ENCODE measurements at places on chromosomes 4 and X.
A peak's percentile ranks its signal among the peaks of the same experiment; 100 is the strongest.

GRCh38 chrX:47226531-47227333 lies 6.1 kb upstream of the USP11 start:
- DNase-seq: no peak

GRCh38 chrX:44203791-44204190 lies 139.7 kb downstream of the EFHC2 start:
- DNase-seq: no peak

- DNase-seq: no peak
These were observed 6.3 kb upstream of the SORCS2 start for GRCh38 chr4:7186031-7186430.

- DNase-seq: no peak
These were observed 515.1 kb upstream of the DIPK2B start for GRCh38 chrX:45715748-45716147.

- DNase-seq: no peak
These were observed 70.3 kb downstream of the CRMP1 start for GRCh38 chr4:5822619-5823018.

DNA sequence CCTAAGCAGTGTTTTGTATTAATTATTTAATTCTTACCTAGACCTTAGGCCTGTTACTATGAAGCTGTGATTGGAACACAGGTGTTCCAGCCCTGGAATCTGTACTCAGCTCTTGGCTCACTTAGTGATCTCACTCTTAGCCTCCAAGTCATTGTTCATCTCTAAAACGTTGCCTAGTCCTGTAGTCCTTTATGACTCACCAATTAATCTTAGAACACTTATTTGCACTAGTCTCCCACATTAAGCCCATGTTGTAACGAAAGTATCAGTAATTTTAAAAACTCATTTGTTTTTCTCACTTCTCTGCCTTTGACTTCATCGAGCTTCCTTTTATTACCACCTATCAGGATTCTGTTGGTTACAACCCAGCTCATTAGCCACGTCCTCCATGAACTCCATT lies 1224.7 kb upstream of the TENM3 start:
- DNase-seq: no peak

- no peak for DNase-seq
These were observed 166.5 kb upstream of the SPRY1 start for GRCh38 chr4:123230061-123230460.

- no peak for DNase-seq
These were observed 12.7 kb downstream of the FRAS1 start for GRCh38 chr4:78069859-78070258.

- DNase-seq: peak; percentile 1
These were observed 72.3 kb upstream of the TNMD start for GRCh38 chrX:100512471-100512870.

DNA sequence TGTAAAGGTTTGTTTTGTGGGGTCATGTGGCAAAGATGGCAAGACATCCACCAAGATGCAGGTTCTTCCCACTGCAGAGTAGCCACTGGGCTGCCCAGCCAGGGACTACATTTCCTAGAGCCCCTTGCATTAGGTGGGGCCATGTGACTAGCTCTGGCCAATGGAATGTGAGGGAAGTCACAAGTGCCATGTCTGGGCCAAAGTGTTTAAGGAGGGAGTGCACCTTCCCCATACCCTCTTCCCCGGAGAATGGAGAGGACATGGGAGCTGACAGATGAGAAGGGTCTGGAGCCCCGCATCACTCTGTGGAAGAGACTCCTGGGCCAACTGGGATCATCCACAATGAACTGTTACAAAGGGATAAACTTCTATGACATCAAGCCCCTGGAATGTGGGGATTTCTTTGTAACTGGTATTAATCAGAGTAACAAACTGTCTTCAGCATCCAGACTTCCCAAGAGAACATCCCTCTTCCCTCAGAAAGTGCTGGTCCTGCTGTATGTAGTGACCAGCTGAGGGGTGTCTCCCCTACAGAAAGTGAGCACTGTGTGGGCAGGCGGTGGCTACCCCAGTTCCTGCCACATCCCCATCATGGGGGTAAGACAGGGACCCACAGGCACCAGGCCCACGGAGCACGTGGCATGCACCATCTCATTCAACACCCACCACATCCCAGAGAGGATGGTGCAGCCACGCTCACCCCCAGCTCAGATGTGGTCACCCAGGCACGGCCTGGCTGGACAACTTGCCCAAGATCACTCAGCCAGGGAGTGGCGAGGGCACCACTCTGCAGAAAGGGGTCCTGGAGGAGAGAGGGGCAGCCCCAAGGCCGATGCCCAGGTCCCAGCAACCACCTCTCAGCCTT lies 10.9 kb downstream of the PPP2R2C start:
- DNase-seq: no peak

DNA sequence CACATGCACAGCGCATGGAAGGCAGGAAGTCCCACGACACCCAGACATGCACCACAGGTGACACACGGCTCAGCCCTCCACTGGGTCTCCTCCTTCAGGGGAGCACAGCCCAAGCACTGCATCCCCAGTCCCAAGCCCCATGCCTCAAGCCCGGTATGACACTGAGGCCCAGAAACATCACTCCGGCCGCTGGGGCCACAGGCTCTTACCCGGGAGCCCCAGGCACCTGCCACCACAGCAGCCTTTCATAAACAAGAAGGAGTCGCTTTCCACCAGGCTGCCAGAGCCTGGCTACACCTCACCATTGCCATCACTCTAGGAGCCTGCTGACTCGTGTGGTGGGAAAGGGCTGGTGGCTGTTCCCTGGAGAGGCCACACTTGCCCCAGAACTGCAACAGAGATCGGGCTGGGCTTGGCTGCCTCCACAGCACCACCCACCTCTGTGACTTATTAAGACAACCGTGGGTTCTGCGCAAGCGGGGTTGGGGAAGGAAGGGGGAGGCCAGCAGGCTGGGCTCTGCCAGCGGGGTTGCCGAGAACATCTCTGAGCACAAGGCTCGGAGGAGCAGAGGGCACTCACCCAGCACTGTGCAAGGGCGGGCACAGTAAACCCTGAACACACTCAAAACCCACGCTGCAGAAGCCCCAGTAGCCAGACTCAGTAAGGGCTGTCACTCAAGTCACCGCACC lies 4.5 kb downstream of the HAUS7 start:
- no peak for DNase-seq

DNA sequence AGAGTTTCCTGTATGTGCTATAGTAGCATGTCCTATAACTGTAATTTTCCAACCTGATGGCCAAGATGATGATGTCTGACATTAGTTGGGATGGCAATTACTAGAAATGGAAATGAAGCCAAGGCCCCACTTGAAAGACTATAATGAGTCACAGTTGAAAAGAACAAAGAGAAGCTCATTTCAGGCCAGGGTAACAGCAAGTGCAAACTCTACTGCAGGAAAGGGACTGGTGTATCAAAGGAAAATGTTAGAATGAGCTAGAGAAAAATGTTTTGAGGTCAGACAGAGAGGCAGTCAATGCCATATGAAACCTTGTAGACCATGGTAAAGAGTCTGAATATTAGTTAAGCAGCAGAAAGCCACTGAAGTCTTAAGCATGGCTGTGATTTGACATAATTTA lies 146.2 kb upstream of the SH3RF1 start:
- no peak for DNase-seq

- DNase-seq: no peak
These were observed 768 bp upstream of the CDKL5 start for GRCh38 chrX:18424482-18425198.

GRCh38 chrX:413322-414201 lies 26.9 kb upstream of the PPP2R3B start:
- no peak for DNase-seq

DNA sequence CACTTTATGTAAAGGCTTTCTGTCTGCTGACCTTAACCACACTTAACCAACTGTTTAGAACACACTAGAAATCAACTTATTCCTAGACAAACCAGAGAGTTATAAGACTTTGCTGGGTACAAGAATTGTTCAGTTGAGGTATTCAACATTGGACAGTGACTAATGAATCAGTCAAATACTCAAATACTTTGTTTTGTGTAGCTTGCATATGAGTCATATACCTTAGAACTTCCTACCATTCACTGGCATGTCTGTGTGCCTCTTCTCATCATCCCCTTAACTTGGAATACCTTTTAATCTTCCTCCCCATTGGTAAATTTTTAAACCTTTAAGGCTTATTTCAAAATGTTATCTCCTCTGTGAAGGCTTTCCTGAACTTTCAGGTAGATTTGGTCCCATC lies 708.8 kb upstream of the GRIA3 start:
- no peak for DNase-seq

DNA sequence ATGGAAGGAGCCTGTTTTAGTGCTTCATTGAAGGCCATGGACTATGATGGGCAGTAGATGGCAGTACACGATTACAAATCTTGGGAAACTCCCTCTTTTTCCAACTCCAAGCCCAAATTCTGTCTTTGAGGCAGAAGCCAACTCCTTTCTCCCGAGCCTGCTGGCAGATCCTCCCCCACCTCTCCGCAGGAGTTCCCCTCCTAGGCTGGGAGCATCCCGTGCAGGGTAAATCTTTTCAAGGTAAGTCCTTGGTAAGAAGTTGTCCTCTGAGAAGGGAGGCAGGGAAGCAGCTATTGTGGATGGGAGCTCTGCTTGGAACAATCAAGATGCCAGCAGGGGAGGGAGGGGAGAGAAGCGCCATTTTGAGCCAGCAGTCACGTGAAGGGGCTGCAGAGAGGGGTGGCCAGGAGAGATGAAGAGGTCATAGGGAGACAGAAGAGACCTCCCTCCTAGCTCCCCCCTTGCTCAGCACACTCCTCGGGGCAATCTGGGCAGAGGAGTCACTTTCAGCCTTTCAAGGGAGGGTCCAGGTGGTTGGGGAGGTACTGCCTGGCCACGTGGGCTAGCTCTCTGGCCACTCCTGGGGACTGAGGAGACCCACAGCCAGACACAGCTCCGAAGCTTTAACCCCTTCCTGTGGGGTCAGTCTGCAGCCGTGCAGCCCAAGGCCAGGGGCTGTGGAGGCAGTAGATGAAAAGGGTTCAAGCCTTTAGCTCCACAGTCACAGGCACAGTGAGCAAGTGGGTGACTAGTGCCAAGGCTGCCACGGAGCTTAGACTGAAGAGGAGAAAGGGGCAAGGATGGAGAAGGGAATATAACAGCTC lies 9.6 kb downstream of the CC2D2A start:
- DNase-seq: peak; percentile 13

GRCh38 chr4:103097112-103097511 lies 2.5 kb downstream of the BDH2 start:
- no peak for DNase-seq

- DNase-seq: no peak
These were observed 56.1 kb downstream of the KLHL5 start for GRCh38 chr4:39118034-39118658.

- DNase-seq: no peak
These were observed 98.4 kb upstream of the TENM3 start for GRCh38 chr4:182144626-182145333.
